ENCODE measurements at places on chromosomes 7 and 10. TPM values are rescaled to one million over a fixed set of nuclear protein-coding genes. Genes with fewer than 3 reads are reported as not detected.

ADIRF gene
- 73.5 TPM for polyA plus RNA-seq

C7orf33 gene
- not detected for polyA plus RNA-seq

NANOS1 gene
- polyA plus RNA-seq = 0.86 TPM

OR2A1 gene
- 0.16 TPM for polyA plus RNA-seq

LRRC18 gene
- polyA plus RNA-seq = not detected

INMT gene
- polyA plus RNA-seq = 15.6 TPM

SNX10 gene
- 28.6 TPM for polyA plus RNA-seq

PLAU gene
- 18.3 TPM for polyA plus RNA-seq

CARD11 gene
- 42.0 TPM for polyA plus RNA-seq

DRGX gene
- 0.03 TPM for polyA plus RNA-seq

PHYH gene
- 12.5 TPM for polyA plus RNA-seq

ALOX5 gene
- 119 TPM for polyA plus RNA-seq

PRKCQ gene
- polyA plus RNA-seq = 2.5 TPM

OR6V1 gene
- polyA plus RNA-seq = not detected

ACTL6B gene
- polyA plus RNA-seq = not detected

SEMA3D gene
- polyA plus RNA-seq = 6.6 TPM

LRRC17 gene
- 1.00 TPM for polyA plus RNA-seq

PVRIG gene
- 30.2 TPM for polyA plus RNA-seq

TMEM196 gene
- not detected for polyA plus RNA-seq

NUPR2 gene
- polyA plus RNA-seq = not detected

ZNF316 gene
- 14.1 TPM for polyA plus RNA-seq

TBXAS1 gene
- 28.6 TPM for polyA plus RNA-seq

PRSS2 gene
- polyA plus RNA-seq = 1.3 TPM

CRTAC1 gene
- 0.22 TPM for polyA plus RNA-seq

TRIP6 gene
- 14.8 TPM for polyA plus RNA-seq

FAM241B gene
- polyA plus RNA-seq = 1.7 TPM

IGFBP1 gene
- not detected for polyA plus RNA-seq

VPS50 gene
- polyA plus RNA-seq = 10.4 TPM

TAS2R40 gene
- not detected for polyA plus RNA-seq

NAT16 gene
- not detected for polyA plus RNA-seq

SFTPA1 gene
- 1.4 TPM for polyA plus RNA-seq

TMEM139 gene
- polyA plus RNA-seq = 2.3 TPM

ZNF33B gene
- polyA plus RNA-seq = 19.4 TPM

SYT15 gene
- 1.0 TPM for polyA plus RNA-seq

CLRN3 gene
- 0.22 TPM for polyA plus RNA-seq

DEPP1 gene
- 36.5 TPM for polyA plus RNA-seq

ARL4A gene
- polyA plus RNA-seq = 25.3 TPM

SLC13A4 gene
- not detected for polyA plus RNA-seq

NET1 gene
- 8.2 TPM for polyA plus RNA-seq

EN2 gene
- polyA plus RNA-seq = 0.04 TPM

KCND2 gene
- polyA plus RNA-seq = 0.02 TPM

SDK1 gene
- polyA plus RNA-seq = 4.5 TPM

GLI3 gene
- 0.24 TPM for polyA plus RNA-seq

PRLHR gene
- polyA plus RNA-seq = not detected
